ENCODE measurements at places on chromosomes 2 and 18. TPM values are rescaled to one million over a fixed set of nuclear protein-coding genes. Genes with fewer than 3 reads are reported as not detected.

WDR75 gene
- total RNA-seq = 80.9 TPM

RUFY4 gene
- total RNA-seq = 0.04 TPM

ECEL1 gene
- total RNA-seq = 18.0 TPM

PXDN gene
- total RNA-seq = 216 TPM

IL1RN gene
- not detected for total RNA-seq

ELOA2 gene
- total RNA-seq = not detected

GALNT13 gene
- total RNA-seq = 5.2 TPM

STAT4 gene
- 0.16 TPM for total RNA-seq

EPAS1 gene
- 5.4 TPM for total RNA-seq

COL4A3 gene
- total RNA-seq = 1.2 TPM

DSG3 gene
- total RNA-seq = not detected

SLC5A7 gene
- 0.17 TPM for total RNA-seq

STARD6 gene
- total RNA-seq = not detected

RESP18 gene
- total RNA-seq = not detected

IRS1 gene
- 26.2 TPM for total RNA-seq

ASAP2 gene
- 16.5 TPM for total RNA-seq

SNRNP27 gene
- total RNA-seq = 54.3 TPM

FOXD4L1 gene
- not detected for total RNA-seq

PELI1 gene
- 61.8 TPM for total RNA-seq

MARCHF4 gene
- 1.2 TPM for total RNA-seq

ANKRD30B gene
- not detected for total RNA-seq

LDAH gene
- 25.4 TPM for total RNA-seq

SDC1 gene
- 43.0 TPM for total RNA-seq

SP100 gene
- total RNA-seq = not detected

NETO1 gene
- 20.7 TPM for total RNA-seq

TAF1B gene
- 17.1 TPM for total RNA-seq

GALNT14 gene
- total RNA-seq = 10.4 TPM

FBXO15 gene
- total RNA-seq = 0.21 TPM

RNF125 gene
- 29.2 TPM for total RNA-seq

REG1B gene
- not detected for total RNA-seq

ODC1 gene
- total RNA-seq = 85.5 TPM

NAT8 gene
- not detected for total RNA-seq

ZNF892 gene
- 17.9 TPM for total RNA-seq

CDH19 gene
- not detected for total RNA-seq

DCC gene
- 0.70 TPM for total RNA-seq

HOXD3 gene
- total RNA-seq = not detected

LBX2 gene
- total RNA-seq = 0.24 TPM

AKAIN1 gene
- not detected for total RNA-seq

CNTNAP5 gene
- total RNA-seq = 0.49 TPM

B4GALT6 gene
- total RNA-seq = 33.8 TPM

QPCT gene
- 16.5 TPM for total RNA-seq

FEV gene
- total RNA-seq = not detected

SP140 gene
- 0.24 TPM for total RNA-seq

ERMN gene
- total RNA-seq = 0.35 TPM

CDK15 gene
- total RNA-seq = not detected

TWIST2 gene
- 13.6 TPM for total RNA-seq

ATP6V1B1 gene
- not detected for total RNA-seq

RAB6C gene
- not detected for total RNA-seq

CD226 gene
- total RNA-seq = not detected

ANKRD30BL gene
- 0.62 TPM for total RNA-seq

KIAA2012 gene
- 0.03 TPM for total RNA-seq
